Activated naive CD4-positive, alpha-beta T cell treated with Interleukin-2 at 50 U/mL for 16 hours (primary cell): ENCODE measurements at places on chromosomes 3 and 15.

- DNase-seq, result no peak
These were observed 483.2 kb downstream of the TBL1XR1 start for GRCh38 chr3:176714034-176714433.

GRCh38 chr3:160784853-160785252 is 28.8 kb downstream of the PPM1L start:
- no peak for DNase-seq

DNA sequence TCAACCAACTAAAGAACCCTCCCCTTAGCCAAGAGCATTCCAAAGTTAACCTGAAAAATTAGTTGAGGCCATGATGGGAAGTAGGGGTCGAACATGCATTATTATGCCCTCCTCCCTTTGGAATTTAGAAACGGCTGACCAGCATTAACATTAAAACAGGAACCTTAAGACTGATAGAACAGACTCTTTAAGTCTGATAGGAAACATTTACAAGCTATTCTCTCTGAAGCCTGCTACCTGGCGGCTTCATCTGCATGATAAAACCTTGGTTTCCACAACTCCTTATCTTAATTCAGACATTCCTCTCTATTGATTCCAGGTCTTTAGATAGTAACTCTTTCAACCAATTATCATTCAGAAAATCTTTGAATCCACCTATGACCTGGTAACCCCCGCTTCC is 331.0 kb downstream of the CGGBP1 start:
- DNase-seq, result no peak

DNA sequence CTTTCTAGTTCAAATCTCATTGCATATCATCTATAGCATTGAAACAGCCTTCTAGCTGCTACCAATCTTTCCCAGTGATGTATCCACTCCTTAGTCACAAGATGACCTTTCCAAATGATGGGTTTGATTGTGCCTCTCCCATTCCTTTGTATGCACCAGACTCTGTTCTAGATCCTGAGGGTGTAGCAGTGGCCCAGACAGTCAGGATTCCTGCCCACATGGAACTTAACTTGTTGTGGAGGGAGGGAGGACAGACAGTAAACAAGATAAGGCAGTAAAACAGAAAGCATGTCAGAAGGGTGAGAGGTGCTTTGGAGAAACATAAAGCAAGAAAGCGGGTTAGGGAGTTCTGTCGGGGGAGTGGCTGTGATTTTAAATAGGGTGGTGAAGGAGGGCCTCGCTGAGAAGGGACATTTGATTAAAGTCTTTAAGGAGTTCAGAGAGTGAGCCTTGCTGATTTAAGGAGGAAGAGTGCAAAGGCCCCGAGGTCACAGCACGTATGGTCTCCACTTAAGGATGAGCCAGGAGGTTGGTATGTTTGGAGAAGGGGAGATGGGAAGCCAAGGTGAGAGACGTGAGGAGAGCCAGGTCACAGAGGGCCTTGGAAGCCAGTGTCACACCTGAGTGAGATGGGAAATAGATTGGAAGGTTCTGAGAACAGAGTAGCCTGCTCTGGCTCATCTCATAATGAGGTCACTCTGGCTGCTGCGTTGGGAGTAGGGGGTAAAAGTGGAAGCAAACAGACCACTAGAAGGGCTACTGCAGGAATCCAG is 38.3 kb downstream of the FAM43A start:
- no peak for DNase-seq

DNA sequence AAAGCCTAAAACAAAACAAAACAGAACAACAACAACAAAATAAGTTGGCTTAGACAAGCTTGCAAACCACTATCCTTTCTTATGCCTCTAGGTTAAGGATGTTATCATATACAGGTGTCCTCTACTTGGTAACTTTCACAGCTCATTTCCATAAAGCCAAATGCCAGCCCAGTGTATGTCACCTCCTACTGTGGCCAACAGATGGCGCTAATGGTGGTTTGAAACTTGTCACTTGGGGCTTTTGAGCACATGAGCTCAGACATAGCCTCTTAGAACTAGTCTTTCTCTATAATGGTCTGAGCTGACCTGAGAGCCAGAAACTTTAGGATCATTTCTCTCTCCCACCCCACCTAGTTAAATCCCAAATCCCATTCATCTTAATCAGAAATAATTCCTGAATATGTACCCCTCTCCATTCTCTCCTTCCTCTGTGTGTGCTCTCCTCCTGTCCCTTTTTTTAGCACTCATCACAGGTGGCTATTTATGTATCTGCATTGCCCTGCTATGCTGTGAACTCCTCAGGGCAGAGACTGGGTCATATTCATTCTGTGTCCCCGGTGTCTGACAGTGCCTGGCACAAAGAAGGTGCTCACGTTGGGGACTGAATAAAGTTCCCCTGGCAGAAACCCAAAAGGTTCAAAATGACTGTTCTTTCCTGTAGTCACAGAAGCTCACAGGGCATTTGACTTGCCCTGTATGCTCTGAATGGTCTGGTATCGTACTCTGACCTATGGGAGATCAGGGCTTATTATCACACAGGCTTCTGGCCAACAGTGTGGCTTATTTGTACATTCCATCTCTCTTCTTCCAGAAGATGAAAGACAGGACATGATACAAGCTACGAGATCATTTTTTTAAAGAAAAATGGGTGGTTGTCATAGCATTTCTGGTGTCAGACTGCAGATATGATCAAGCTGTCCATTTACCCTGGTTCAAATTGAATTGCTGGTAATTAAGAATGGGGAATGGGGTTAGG is 319.3 kb upstream of the AZI2 start:
- DNase-seq, result peak; percentile 37

GRCh38 chr3:56795829-56796185 is 5.9 kb downstream of the ARHGEF3 start:
- no peak for DNase-seq

GRCh38 chr3:10395671-10396070 is 74.8 kb upstream of the SEC13 start:
- DNase-seq, result peak; percentile 21

DNA sequence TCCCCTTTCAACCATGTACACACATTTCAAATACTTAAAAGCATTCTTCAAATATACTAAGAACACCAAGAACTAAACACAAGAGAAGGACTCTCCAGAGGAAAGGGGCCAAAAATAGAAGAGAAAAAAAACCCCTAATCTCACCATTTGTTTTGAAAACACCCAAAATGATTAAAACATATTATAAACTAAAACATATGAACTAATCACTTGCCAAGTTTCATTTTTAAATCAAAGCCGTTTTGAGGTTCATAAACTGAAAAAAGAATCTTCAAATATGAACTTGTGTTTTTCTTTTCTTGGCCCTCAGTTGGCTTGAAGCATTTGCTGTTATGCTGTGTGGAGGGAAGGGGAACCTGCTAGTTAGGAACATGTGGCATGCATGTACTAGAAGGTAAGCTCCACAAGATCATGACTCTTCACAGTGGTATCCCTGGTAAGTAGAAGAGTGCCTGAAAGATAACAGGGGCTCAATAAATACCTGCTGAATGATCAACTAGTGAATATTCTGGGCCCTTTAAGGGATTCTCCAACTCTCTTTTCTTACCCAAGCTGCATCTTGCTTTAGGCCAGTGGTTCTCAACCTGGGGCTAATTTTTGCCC is 224.5 kb downstream of the TIGIT start:
- DNase-seq, result no peak

DNA sequence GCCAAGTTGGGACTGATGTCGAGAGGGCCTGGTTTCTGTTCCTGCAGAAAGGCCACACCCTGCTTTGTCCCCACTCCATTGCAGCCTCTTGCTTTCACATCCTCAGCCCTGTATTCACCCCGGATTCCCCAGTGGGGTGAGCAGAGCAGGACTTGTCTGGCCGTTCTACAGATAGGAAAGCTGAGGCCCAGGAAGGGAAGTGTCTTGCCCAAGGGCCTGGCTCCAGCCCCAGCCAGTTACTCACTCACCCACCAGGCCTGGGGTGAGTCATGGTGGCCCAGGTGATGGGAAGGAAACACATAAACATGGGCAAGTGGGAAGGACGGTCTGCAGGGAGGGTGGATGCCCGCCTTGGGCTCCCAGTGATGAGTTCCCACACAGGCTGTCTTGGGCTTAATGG is 6.1 kb upstream of the DUSP7 start:
- no peak for DNase-seq

- no peak for DNase-seq
These were observed 14.9 kb downstream of the PKM start for GRCh38 chr15:72216079-72216478.

DNA sequence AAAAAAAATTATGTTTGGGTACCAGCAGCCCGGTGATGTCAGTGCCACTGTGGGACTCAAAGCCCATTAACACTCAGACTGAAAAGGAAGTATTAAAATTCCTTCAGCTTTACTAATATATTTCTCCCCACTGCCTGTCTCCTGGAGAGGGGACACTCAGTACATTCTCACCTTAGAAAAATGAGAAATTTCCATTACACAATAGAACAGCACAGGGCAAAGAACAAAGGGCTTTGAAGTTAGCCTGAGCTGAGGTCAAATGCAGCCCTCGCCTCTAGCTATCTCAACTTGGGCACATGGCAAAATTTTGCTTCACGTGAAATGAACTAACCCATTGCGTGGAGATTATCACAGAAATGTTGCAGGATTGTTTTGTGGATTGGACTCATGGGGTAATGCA is 80.8 kb downstream of the RARB start:
- DNase-seq, result no peak

- DNase-seq, result no peak
These were observed 261.3 kb downstream of the XXYLT1 start for GRCh38 chr3:195009616-195010015.

DNA sequence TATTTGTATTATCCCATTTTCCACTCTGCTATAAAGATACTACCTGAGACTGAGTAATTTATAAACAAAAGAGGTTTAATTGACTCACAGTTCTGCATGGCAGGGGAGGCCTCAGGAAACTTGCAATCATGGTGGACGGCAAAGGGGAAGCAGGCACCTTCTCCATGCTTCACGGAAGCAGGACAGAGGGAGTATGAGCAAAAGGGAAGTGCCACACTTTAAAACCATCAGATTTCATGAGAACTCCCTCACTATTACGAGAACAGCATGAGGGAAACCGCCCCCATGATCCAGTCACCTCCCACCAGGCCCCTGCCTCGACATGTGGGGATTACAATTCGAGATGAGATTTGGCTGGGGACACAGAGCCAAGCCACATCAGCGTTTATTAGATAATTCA is 172.8 kb downstream of the NR2F2 start:
- no peak for DNase-seq
